Activated T-cell treated with anti-CD3 and anti-CD28 coated beads for 4 hours (primary cell): ENCODE measurements at places on chromosomes 7 and 10.

DNA sequence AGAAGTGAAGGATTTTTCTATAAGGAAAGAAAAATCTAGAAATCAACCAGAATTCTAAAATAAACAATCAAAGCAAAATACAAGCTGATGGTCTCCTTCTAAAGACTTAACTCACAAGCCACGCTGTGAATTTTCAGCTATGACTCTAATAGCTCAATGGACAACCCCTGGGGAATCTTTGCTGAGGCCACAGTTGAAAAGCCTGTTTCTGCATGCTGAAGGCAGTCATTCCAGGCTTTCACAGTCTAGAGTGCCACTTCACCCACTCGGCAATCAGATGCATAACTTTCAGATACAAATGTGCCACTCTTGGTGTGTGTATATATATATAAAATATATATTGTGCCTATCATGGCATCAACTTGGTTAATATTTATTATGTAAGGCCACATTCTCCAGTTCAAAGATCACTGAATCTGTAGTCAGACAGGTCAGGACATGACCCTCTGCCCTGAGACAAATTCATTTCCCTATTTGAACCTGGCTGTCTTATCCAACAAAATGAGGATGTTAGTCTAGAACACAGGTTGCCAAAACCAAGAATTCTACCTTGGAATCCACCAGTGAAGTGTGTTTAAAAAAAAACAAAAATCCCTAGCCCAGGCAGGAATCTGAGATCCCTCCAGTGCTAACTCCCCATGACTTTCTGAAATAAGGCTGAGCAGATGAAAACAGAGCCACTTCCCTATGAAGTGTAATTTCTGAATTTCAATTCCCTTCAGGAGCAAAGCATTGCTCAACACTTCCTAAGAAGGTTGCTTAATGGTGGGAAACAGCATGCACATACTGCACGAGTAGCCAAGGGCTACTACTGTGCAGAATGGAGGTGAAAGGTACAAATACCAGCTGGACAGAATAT is 9.9 kb downstream of the LIPA start:
- DNase-seq, result no peak

DNA sequence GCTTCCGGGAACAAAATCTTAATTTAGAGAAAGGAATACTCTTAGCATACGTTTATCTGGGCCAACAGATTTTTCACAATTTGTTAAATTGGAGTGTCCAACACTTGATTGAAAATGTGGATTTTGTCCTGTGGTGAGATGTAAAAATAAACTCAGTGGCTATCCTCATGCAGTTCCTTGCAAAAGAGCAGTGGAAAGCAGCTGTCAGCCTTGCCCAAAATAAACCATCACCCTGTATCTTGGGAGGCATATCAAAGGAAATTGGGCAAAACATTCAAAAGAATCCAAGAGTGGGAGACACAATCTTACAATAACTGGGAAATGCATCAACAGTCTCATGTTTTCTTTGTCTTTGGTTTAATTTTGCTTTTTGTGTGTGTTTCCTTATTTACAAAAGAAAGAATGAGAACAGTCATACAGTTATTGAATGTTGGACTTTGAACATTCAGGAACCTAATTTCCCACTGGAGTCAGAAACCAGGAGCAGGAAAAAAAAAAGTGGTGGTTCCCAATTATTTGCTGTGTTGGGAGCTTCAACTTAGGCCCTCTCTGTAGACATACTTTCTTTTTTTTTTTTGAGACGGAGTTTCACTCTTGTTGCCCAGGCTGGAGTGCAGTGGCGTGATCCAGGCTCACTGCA is 44.4 kb upstream of the DGKI start:
- no peak for DNase-seq

- DNase-seq, result no peak
These were observed 124.9 kb upstream of the NEBL start for GRCh38 chr10:21021843-21022594.

DNA sequence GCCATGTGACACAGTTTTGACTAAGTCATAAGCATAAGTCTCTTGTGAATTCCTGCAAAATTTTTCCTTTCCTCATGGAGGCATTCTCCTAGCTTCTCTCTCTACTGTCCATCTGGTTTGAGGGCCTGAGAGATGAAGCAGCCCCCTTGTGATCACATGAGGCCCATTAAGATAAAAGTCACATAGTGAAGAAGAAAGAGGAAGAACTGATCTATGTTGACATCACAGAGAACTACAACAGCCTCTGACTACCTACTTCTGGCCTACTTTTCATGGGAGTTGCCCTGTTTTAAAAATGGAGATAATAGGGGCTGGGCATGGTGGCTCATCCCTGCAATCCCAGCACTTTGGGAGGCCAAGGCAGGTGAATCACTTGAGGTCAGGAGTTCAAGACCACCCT is 50.4 kb downstream of the TFEC start:
- no peak for DNase-seq

GRCh38 chr10:112282086-112282485 is 1.1 kb upstream of the TECTB start:
- DNase-seq, result no peak

DNA sequence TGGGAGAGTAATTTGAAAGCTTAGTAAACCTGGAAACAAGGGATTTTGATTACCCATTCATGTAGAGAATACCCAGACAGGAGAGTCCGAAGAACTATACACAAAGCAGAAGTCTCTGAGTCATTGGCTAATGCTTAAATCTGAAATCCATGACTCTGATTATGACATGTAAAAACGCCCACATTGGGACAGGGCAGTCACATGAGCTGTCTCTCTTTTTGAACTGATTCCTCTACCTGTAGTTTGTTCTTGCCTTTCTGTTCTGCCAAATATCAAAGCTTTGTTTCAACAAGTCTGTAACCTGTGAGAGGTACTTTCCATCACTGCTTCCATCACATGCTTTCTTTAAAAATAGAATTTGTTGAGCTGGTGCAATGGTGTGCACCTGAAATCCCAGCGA is 4.3 kb upstream of the GPNMB start:
- no peak for DNase-seq

DNA sequence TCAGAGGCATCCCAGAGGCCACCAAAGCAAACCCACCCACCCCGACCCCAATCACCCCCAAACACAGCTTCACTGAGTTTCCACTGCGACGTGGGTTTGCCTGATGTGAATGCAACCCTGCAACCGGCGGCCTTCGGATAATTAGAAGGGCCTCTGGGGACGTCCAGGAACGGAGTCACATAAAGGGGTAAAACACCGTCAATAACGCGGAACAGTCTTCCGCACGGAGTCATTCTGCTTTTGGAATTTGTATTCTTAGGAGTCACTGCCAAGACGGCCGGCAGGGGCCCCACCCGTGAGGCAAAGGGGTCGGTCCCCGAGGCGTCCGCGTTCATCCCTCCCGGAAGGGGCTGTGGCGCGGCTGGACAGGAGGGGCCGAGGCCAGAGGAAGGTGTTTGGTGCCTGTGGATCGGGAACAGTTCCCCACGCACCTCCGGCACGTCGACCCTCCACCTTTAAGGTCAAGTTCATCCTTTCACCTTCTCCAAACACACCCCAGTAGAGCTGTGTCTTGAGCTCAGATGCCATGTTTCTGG is 36.7 kb upstream of the PDGFA start:
- DNase-seq, result no peak

- DNase-seq, result no peak
These were observed 7.6 kb downstream of the NFKB2 start for GRCh38 chr10:102403115-102403514.

DNA sequence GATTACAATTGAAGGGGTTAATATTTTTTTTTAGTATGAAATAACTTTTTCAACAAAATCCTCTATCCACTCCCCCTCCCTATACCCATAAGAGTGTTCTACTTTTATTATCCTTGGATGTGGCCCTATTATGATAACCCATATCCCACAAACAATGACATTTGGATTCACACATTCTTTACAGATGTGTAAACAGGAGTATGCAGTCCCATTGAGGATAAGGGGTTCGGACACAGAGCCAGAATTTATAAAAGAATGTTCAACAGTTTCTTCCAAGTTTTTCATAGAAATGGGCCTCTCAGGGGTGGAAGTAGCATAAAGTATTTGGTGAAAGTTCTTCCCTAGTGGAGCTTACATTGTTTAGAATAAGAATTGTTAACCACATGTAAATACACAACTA is 16.1 kb upstream of the PCLO start:
- no peak for DNase-seq
